ENCODE measurements at places on chromosomes 3 and 15.
A peak's percentile ranks its signal among the peaks of the same experiment; 100 is the strongest.

- no peak for DNase-seq
These were observed 500.6 kb upstream of the MCTP2 start for GRCh38 chr15:93730724-93731123.

- DNase-seq, result no peak
These were observed 21.0 kb upstream of the ALDH1A2 start for GRCh38 chr15:58086491-58086890.

GRCh38 chr3:151425627-151426340, 35.1 kb downstream of the IGSF10 start:
- no peak for DNase-seq

DNA sequence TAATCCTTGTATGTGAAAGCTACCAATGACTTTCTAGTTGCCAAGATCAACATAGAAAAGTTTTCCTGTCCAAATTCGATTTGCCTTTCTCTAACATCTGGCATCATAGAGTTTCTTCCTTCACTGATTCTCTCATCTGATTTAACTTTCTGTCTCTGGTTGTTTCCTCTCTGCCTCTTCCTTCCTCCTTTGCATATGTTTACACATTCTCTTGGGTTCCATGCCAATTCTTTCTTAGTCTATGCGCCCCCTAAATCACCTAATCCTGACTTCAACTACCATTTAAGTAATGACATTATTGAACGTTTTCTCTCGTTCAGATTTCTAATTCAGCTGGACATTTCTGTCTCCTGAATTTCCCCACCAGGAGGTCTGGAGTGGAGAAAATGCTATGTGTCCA, 561.9 kb upstream of the TGFBR2 start:
- DNase-seq, result no peak

DNA sequence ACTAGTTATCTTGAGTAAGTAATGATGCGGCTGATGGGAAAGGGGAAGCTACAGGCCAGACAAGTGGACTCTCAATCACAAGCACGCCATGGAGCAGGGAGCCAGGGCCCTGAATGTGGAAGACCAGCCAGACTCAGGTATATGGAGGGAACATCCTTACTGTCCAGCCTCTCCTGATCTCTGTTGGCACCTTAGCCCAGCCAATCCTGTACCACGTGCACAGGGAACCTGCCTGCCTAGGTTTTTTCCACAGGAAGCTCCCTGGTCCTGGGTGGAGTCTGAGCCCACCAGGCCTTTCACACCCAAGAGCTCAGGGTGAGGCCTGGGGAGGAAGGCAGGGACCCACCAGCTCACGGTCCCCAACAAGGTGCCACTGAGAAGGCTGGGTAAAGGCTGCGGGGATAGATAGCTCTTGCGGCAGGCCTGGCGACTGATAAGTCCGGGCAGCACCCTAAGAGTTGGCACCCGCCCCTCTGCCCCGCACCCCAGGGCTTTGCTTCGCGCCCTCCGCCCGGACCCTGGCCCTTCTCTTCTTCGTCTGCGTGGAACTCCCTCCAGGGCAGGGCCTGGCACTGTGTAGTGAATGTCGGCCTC, 933 bp upstream of the APEH start:
- DNase-seq, result peak; percentile 15

- no peak for DNase-seq
These were observed at the start of gene CCR8 for GRCh38 chr3:39329493-39329892. Gene CCR8 (plus strand): TSS chr3:39329709. CDS start chr3:39332332, 2,623 bp downstream.

GRCh38 chr3:38268087-38268486, 2.5 kb downstream of the SLC22A13 start:
- DNase-seq, result no peak

DNA sequence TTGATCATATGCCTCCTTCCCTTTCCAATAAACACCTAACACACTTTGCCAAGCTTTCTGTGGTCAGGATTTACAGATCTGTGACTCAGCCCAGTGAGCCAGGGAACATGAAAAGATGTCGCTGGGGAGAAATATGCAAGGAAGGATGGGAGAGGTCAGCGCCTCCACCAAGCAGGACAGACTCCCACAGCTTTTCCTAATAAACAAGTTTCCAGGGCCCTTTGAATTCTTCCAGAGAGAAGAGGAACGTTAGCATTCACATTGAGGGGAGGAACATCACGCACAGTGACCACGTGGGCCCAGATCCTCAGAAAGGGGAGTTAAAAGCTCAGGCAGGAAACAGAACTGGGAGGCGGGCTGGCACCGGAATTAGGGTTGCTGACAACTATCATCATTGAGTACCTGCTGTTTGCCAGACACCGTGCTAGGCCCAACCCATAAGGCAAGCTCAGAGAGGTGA, 33.3 kb upstream of the MRPS22 start:
- DNase-seq, result peak; percentile 64

GRCh38 chr3:124846189-124846588, 41.0 kb downstream of the ITGB5 start:
- DNase-seq, result no peak

- DNase-seq, result no peak
These were observed 15.1 kb upstream of the BAHD1 start for GRCh38 chr15:40425681-40426080.

DNA sequence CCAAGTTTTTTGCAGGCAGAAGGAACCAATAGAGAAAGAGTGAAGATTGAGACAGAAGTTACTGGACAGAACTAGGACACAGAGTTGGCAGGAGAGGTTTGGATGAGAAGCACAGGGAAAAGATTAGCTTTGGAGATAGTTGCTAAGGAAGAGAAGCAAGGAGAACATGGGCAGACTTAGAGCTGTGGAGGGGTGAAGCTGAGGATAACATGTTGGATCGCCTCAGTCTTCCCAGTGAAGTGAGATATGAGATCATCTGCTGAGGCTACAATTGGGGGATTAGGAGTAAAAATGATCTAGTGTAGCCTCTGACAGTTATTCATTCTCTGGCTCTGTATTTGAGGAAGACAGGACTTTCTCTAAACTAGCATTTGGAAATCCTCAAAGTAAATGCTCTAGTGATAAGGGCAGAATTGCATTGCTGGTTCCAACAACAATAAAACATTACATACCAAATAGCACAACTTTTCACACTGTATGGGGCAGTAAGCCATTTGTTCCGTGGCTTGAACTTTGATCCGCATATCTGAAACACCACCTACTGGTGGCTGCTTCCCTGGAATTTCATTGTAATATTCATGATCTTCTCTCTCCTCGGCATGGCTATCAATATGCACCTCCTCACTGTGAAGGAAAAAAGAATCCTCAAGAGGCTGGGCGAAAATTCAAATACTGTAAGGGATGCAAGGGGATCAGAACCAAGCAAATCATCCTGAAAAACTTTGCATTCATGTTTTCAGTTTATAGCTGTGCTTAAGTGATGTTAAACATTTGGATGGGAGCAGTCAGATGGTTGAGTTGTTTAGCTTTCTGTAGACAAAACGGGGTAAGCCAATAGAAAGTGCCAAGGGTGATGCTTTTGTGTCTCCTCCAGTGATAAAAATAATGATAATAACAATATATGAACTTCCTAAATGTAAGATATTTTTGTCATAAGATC, 22.2 kb upstream of the EID1 start:
- DNase-seq, result no peak

DNA sequence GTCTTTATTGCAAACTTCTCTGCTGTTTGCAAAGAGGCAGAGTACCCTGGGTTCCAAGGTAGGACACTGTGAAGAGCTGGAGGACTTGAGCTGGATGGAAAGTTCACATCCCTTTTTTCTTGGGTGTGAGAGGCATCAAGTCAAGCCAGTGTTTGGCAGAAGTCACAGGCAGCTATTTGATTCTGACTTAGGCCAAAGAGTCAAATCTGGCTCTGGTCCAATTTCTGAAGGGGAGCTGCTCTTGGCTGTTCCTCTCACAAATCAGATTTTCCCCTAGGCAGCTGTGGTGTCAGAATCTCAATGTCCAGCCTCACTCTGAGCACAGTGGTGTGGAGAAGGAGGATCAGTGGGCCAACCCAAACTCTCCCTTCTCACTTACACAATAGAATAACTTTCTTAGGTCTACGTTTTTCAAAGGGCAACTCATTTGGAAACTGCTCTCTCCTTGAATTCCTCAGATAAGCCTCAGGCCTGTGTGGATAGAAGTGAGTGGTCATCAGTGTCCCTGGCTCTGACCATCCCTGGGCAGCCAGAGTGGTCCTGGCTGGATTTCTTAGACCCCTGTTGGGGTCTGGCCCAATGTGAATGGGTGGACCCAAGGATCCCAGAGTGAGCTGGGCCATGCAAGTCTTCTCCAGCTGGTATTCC, 18.2 kb upstream of the AMOTL2 start:
- DNase-seq, result no peak

GRCh38 chr3:113140876-113141275, 70.5 kb upstream of the BOC start:
- DNase-seq, result no peak

DNA sequence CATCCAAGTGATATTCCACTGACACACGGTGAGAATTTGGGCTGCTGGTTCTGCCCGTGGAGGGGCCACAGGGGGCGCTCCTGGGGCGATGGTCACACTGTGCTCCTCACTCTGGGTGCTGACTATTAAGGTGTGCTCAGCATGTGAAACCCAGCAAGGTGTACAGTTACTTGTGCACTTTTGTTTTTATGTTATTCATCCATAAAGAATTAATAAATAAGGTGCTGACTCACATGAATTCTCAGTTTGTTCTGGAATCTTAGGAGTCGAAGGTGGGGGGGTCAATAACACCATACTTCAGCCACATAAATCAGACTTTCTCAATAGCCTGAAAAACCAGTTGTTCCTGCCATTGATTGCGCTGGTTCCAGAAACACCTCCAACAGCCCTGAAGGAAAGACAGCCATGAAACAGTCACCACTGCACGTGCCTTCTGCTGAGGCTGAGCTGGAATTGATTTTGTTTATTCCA, 53.5 kb upstream of the SPATA12 start:
- DNase-seq, result no peak

DNA sequence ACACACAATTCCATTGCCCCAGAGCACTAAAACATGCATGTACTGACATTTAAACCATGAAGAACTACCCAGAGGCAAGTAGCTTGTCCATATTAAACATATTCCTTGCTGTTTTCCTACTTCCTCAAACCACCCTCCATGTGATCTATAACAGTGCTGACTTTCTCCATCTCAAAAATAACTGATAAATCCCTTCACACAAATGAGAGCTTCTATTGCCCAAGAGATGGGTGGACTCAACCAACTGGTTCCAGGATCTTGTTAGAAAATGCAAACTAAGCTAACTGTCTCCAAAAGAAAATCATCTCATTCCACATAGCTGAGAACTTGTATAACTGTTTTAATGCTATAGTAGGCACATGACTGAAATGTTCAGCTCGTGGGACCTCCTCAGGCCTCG, 29.6 kb downstream of the DCLK3 start:
- DNase-seq, result no peak

GRCh38 chr3:129469026-129469425, 29.0 kb downstream of the IFT122 start:
- DNase-seq, result no peak

DNA sequence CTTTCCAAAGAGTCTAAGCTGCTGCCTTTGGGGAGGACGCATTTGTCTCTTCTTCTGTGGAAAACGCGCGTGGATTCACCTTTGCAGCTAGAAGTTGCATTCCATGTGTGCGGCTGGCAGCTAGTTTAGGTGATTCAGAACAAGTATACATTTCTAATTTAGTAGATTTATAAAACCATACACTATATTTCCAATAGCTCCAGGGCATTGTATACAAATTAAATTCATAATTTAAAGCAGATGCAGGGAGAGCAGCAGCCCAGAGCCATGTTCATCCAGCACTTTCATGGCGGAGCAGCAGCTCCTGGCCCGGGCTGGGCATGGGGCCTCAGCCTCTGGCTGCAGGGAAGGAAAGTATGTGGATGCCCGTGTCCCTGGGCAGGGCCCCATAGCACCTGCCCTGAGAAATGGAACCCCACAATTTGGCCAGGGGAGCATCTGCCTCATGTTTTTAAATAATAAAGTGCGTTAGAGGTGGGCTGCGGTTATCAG, 42.8 kb upstream of the SEC22A start:
- DNase-seq, result no peak

DNA sequence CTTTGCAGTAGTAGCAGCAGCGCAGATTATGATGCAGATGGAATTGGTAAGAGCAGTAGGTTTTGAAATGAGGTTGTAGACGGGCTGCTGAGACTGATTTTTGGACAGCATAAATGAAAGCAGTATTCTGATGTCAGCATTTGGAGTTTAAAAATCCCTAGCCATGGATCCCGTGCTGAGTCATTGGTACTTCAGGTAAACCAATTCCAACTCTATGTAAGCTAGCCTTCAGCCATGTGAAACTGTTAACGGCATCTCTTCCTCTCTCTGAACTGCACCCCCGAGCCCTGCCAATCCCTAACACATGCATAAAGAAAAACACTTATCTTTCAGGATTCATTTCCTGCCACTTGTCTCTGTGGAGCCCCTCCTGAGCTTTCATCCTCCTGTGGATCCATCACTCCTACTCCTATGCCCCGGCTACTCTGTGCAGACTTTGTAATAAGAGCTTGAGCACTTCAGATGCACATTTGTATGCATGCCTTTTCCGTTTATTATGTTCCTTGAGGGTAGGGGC, 119.0 kb downstream of the AKAP13 start:
- no peak for DNase-seq

GRCh38 chr15:55289011-55289745, 435 bp downstream of the RAB27A start:
- DNase-seq, result no peak

DNA sequence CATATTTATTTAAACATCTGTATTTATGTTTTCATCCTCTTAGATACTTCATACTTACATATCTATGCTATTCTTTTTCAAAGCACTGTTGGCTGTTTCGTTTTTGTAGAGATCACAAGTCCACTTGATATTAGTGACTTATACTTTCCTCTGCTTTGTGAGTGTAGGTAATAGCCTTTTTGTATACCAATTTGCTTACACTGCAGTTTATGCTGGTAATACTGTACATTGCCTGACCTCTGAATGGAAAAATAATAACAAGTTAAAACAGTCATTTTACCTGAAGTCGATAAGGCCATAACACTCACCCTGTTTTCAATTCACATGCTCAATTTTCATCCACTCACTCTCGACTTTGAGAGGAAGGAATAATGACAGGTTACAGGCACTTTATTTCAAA, 89.9 kb upstream of the NANOGP8 start:
- DNase-seq, result no peak

GRCh38 chr15:88057836-88058235, 198.7 kb downstream of the NTRK3 start:
- DNase-seq, result no peak

Measured in HS-27A (cell line).